ENCODE measurements at places on chromosomes 11 and 22. TPM values are rescaled to one million over a fixed set of nuclear protein-coding genes. Genes with fewer than 3 reads are reported as not detected.

MS4A7 gene
- 59.1 TPM for total RNA-seq

TRPM5 gene
- 0.41 TPM for total RNA-seq

NXPE4 gene
- total RNA-seq = not detected

DNA sequence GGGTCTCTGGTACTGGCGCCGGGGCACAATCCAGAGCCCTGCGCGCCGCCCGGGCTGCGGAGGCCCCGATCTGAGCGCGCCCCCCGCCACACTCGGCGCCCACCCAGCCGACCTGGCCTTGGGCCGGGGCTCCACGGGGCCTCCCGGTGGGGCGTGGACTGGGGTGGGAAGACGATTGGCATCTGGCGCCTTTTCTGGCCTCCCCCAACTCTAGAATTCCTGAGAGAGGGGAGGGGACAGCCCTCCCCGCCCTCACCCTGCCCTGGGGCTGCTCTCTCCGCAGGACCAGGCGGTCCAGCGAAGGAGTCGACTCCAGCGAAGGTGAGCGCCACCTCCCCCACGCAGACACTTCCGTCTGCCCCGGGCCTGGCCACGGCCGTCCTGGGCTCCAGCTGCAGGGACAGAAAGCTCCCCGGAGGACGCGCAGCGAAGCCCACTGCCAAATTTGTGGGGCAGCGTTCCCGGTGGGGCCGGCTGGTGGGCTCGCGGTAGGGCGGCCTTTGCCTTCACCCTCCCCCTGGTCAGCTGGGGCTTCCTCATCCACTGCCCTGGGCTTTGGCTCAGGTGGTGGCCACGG, 593 bp downstream of the SSH3 start:
- peak overlapping the region; percentile 93 for H3K4me3 ChIP-seq
- no peaks in the 10 kb centered on the region for H3K27me3 ChIP-seq
- no peaks in the 10 kb centered on the region for H3K36me3 ChIP-seq
- DNase-seq = peak; percentile 24
- H3K27ac ChIP-seq = no peak overlapping the region

DNA sequence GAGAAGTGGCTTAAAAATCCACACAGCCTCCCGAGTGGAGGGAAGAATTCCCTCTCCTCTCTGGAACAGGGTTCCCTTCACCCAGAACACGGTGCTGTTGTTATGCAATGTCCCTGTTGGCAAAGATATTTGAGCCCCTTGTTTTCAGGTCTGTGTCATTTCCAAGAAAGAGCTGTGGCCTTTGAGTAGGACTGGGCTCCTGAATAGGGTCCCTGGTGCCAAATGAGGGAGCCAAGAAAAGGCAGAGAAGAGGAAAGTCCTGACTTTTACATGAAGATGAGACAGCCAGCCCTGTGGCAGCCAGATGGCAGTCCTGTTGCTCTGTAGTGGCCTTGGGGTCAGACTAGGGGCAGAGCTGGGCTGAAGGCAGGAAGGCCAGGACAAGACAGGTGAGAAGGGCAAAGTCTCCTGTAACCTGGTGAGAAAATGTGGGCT, 51.2 kb upstream of the ELF5 start:
- H3K36me3 ChIP-seq = no peaks in the 10 kb centered on the region
- H3K4me1 ChIP-seq = no peaks in the 10 kb centered on the region
- DNase-seq = no peak
- H3K27me3 ChIP-seq = peaks cover 2% of the 10 kb centered on the region
- no peak overlapping the region for H3K4me3 ChIP-seq

- no peak overlapping the region for H3K4me3 ChIP-seq
- H3K36me3 ChIP-seq = no peaks in the 10 kb centered on the region
- H3K4me1 ChIP-seq = no peaks in the 10 kb centered on the region
- no peak for DNase-seq
- no peak overlapping the region for H3K27ac ChIP-seq
- H3K27me3 ChIP-seq = no peaks in the 10 kb centered on the region
Observed at GRCh38 chr11:41494716-41495115, 35.3 kb upstream of the LRRC4C start.

DNA sequence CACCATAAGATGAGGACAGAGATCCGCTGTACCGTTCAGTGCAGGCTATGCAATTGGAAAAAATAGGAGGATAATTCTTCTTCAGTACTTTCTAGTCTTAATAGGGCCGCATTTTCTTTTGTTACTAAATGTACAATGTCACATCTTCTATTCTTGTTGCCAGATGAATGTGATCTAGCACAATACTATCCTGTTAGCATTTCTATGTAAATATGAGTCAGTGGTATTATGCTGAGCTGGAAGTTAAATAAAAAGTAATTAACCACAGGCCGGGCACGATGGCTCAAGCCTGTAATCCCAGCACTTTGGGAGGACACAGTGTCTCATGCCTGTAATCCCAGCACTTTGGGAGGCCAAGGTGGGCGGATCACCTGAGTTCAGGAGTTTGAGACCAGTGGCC, 24.4 kb upstream of the BIRC3 start:
- H3K4me1 ChIP-seq = no peaks in the 10 kb centered on the region
- no peaks in the 10 kb centered on the region for H3K36me3 ChIP-seq
- no peak overlapping the region for H3K4me3 ChIP-seq
- no peaks in the 10 kb centered on the region for H3K27me3 ChIP-seq

GRCh38 chr22:50317674-50318073, 9.1 kb downstream of the DENND6B start:
- H3K4me3 ChIP-seq = no peak overlapping the region
- H3K4me1 ChIP-seq = peaks cover 8% of the 10 kb centered on the region
- no peak overlapping the region for H3K27ac ChIP-seq
- no peaks in the 10 kb centered on the region for H3K36me3 ChIP-seq
- H3K27me3 ChIP-seq = no peaks in the 10 kb centered on the region

- no peaks in the 10 kb centered on the region for H3K36me3 ChIP-seq
- no peaks in the 10 kb centered on the region for H3K27me3 ChIP-seq
- peak; percentile 92 for DNase-seq
- no peak within 1 kb of the TSS for H3K27ac ChIP-seq
- peaks cover 15% of the 10 kb centered on the region for H3K4me1 ChIP-seq
- H3K4me3 ChIP-seq = peak within 1 kb of the TSS; percentile 66
Observed at GRCh38 chr11:66568124-66568916, at the start of gene CTSF. TSS of gene CTSF (minus strand) at chr11:66568606. CDS start at chr11:66568486, 120 bp downstream.

- H3K27me3 ChIP-seq = no peaks in the 10 kb centered on the region
- no peak overlapping the region for H3K27ac ChIP-seq
- H3K36me3 ChIP-seq = no peaks in the 10 kb centered on the region
- H3K4me3 ChIP-seq = no peak overlapping the region
Observed at GRCh38 chr11:70523384-70524095, 125.2 kb downstream of the CTTN start.

GRCh38 chr11:27217948-27218420, 145.0 kb downstream of the CCDC34 start:
- H3K27ac ChIP-seq = peak overlapping the region; percentile 87
- no peaks in the 10 kb centered on the region for H3K27me3 ChIP-seq
- no peaks in the 10 kb centered on the region for H3K36me3 ChIP-seq
- H3K4me1 ChIP-seq = peaks cover 51% of the 10 kb centered on the region

DNA sequence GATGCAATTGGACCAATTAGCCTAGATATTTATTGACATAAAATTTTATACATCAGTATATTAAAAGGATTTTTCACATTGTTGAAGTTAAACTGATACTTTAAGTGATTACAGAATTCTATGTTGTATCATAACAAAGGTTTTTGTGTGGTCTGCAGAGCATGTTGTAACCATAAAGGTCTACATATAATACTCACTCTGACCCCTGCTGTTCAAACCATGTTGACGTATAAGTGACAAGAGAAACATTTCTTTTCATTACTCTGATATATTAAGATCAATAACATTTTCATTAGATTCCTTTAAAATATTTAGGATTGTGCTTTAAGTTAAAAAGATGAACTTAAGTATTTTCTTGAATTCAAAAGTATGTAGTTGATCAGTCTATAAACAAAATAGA, 63.9 kb downstream of the GAS2 start:
- H3K36me3 ChIP-seq = no peaks in the 10 kb centered on the region
- no peaks in the 10 kb centered on the region for H3K27me3 ChIP-seq
- no peaks in the 10 kb centered on the region for H3K4me1 ChIP-seq
- H3K27ac ChIP-seq = no peak overlapping the region
- H3K4me3 ChIP-seq = no peak overlapping the region
- no peak for DNase-seq

DNA sequence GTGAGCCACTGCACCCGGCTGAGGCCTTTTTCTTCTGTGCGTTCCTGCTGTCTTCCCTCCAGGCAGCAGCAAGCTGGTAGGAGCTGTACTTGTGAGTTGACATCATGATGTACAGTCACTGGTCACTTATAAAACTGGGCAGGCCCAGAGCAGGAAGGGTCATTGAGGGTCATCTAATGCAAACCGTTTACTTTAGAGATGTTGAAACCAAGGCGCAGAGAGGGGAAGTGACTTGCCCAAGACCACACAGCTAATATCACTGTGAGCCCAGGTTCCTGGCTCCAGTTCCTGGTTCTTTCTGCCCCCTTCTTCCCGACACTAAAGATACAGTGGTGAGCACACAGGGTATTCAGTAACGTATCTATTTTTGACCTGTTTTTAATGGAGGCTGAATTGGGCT, 27.3 kb downstream of the PTPRJ start:
- peaks cover 17% of the 10 kb centered on the region for H3K4me1 ChIP-seq
- no peaks in the 10 kb centered on the region for H3K36me3 ChIP-seq
- no peaks in the 10 kb centered on the region for H3K27me3 ChIP-seq

DNA sequence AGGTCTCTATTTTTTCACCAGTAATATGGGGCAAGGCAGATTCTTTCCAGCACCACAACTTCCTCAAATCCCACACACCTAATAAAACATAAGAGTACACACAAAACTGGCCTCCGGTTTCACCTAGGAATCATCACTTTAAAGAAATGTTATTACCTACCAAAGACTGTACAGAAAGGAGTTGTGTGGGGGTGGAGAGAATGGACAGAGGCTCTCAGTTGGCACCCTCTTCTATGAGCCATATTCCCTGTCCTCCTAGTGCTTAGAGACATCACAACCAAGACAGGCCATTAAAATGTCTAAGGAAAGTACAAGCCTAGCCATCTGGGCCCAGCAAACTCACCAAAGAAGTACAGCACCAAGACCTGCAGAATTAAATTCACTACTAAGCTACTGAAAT, 56.1 kb downstream of the RBFOX2 start:
- no peak overlapping the region for H3K4me3 ChIP-seq
- peaks cover 54% of the 10 kb centered on the region for H3K4me1 ChIP-seq
- H3K36me3 ChIP-seq = no peaks in the 10 kb centered on the region
- H3K27me3 ChIP-seq = no peaks in the 10 kb centered on the region

- no peak for DNase-seq
- no peaks in the 10 kb centered on the region for H3K36me3 ChIP-seq
- no peaks in the 10 kb centered on the region for H3K27me3 ChIP-seq
- H3K4me3 ChIP-seq = no peak overlapping the region
- peaks cover 6% of the 10 kb centered on the region for H3K4me1 ChIP-seq
- no peak overlapping the region for H3K27ac ChIP-seq
Observed at GRCh38 chr11:102361086-102362031, 14.3 kb downstream of the BIRC2 start.

GRCh38 chr11:39190751-39191150, 2268.7 kb downstream of the LRRC4C start:
- no peak overlapping the region for H3K27ac ChIP-seq
- H3K4me3 ChIP-seq = no peak overlapping the region
- no peaks in the 10 kb centered on the region for H3K36me3 ChIP-seq

GRCh38 chr11:73389916-73390315, 13.7 kb downstream of the RELT start:
- no peaks in the 10 kb centered on the region for H3K27me3 ChIP-seq
- H3K4me1 ChIP-seq = peaks cover 13% of the 10 kb centered on the region
- no peak overlapping the region for H3K27ac ChIP-seq

- no peak overlapping the region for H3K27ac ChIP-seq
- H3K4me3 ChIP-seq = no peak overlapping the region
- no peaks in the 10 kb centered on the region for H3K27me3 ChIP-seq
- DNase-seq = no peak
- H3K36me3 ChIP-seq = no peaks in the 10 kb centered on the region
- H3K4me1 ChIP-seq = no peaks in the 10 kb centered on the region
Observed at GRCh38 chr11:122162095-122162494, 46.1 kb upstream of the BLID start.

DNA sequence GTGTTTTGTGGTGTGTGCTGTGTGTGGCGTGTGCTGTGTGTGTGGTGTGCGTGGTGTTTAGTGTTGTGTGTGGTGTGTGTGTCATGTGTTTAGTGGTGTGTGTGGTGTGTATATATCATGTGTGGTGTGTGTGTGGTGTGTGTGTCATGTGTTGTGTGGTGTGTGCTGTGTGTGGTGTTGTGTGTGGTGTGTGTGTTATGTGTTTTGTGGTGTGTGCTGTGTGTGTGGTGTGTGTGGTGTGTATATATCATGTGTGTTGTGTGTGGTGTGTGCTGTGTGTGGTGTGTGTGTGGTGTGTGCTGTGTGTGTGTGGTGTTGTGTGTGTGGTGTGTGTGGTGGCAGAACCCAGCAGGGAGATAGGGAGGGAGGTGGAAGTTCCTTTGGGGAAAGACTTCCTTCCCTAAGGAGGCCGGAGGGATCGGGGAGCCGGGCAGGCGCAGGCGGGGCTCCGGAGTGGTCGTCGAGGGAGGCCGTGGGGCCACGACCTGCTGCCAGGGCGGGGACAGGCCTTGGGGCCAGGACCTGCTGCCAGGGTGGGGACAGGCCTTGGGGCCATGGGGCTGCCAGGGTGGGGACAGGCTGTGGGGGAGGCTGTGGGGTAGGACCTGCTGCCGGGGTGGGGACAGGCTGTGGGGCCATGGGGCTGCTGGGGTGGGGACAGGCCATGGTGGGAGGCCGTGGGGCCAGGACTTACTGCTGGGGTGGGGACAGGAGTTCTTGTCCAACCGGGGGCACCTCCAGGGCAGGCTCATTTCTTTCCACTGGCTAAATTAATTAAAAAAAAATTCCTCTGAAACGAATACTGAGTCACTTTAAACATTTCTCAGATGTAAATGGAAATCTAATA, 15.2 kb downstream of the PIM3 start:
- DNase-seq = peak; percentile 20
- no peaks in the 10 kb centered on the region for H3K36me3 ChIP-seq
- H3K4me1 ChIP-seq = peaks cover 14% of the 10 kb centered on the region
- H3K4me3 ChIP-seq = no peak overlapping the region

- DNase-seq = peak; percentile 93
- no peaks in the 10 kb centered on the region for H3K27me3 ChIP-seq
- H3K27ac ChIP-seq = peak overlapping the region; percentile 98
Observed at GRCh38 chr11:112225753-112226061, 521 bp upstream of the PTS start.

DNA sequence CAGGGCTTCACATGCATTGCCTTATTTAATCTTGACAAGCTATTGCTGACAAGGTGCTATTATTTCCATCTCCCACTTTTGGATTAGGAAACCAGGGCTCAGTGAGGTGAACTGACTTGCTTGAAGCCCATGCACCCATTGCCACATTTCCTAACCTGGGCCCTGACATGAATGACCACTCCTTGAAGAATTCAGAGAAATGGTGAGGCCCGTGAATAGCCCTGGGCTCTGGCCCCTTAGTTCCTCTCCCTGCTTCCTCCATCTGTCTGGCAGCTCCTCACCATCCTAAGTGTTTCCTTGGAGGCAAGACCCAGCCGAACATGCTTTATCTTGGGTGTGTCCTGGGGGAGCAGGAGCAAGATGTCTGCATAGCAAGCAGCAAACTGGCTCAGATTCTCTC, 56.1 kb upstream of the NECTIN1 start:
- no peak for DNase-seq
- no peaks in the 10 kb centered on the region for H3K27me3 ChIP-seq
- no peak overlapping the region for H3K4me3 ChIP-seq
- no peak overlapping the region for H3K27ac ChIP-seq
- no peaks in the 10 kb centered on the region for H3K36me3 ChIP-seq
- no peaks in the 10 kb centered on the region for H3K4me1 ChIP-seq

Measured in adrenal gland (tissue), 19 donors.